KG1 (cell line): ENCODE measurements at places on chromosomes 4 and X.

GRCh38 chrX:130079824-130080406 is 30.4 kb downstream of the ELF4 start:
- peak; percentile 35 for DNase-seq

DNA sequence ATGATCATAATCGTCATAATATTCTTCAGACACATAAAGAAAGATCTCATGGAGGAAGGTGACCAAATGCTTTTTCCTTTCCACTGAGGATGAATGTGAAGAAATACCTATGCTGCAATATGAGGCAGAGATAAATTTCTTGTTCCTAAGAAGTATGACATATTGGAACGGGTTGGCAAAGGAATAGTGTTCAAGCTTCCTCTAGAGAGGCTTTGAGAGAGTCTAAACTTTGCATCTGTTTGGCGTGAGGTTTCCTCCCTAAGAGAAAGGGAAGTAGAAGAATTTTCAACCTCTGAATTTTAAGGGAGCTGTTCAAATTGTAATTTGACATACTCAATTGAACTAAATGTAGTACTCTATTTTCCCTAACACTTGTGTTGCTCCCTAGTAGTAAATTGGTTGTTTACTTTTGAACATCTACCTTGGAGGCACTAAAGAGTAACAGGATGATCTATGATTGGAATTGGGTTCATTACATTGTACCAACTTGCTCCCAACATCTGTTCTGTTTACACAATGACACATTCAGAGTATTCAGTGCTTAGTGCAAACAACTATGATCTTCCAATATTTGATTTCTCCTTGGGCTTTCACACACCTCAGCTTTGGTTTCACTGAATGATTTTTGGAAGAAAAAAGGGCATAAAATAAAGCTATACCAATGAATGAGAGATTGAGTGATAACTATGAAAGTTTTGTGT is 122.0 kb downstream of the CORIN start:
- DNase-seq = no peak

GRCh38 chr4:100431416-100431815 is 86.4 kb downstream of the EMCN start:
- DNase-seq = no peak

- DNase-seq = no peak
These were observed 39.3 kb upstream of the LPAR4 start for GRCh38 chrX:78708262-78708661.

DNA sequence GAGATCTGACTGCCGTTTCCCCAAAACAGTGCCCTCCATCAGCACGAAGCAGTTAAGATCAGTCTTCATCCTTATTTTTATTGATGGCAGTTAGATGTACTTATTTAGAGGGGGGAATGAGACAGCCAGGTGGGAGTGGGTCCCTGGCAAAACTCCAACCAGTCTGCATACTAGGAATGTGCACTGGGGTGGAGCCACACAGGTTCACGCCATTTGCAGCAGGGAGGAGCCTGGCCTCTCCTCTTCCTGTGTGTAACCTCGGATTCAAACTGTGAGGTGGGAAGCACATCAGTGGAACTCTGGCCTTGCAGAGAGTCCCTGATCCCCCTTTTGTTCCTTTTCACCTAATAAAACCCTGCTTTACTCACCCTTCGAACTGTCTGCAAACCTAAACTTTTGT is 987.7 kb upstream of the GRIA3 start:
- DNase-seq = no peak

GRCh38 chrX:63917296-63917695 is 132.3 kb upstream of the ARHGEF9 start:
- no peak for DNase-seq

DNA sequence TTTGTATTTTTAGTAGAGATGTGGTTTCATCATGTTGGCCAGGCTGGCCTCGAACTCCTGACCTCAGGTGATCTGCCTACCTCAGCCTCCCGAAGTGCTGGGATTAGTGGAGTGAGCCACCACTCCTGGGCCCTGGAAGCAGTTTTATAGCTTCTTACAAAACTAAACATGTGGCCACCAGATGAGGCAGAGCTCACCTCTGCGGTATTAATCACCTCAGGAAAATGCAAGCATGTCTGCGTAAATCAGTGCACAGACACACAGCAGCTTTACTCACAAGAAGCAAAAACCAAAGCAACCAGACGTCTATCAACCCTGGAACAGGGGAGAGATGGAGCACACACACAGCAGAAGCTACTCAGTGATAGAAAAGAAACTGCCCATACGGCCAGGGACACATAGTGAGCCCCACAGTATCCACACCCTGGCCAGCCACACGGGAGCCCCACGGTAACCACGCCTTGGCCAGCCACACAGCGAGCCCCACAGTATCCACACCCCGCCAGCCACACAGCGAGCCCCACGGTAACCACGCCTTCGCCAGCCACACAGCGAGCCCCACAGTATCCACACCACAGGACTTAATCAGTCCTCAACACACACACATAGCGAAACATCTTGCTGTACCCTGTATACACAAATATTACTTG is 30.2 kb downstream of the PPP2R3B start:
- DNase-seq = no peak

- DNase-seq = no peak
These were observed 109.4 kb upstream of the INPP4B start for GRCh38 chr4:142955501-142955900.
